NCI-H1694 treated with DMSO at 0.1 percent for 48 hours (cell line): ENCODE measurements at places on chromosomes 5 and 9.

DNA sequence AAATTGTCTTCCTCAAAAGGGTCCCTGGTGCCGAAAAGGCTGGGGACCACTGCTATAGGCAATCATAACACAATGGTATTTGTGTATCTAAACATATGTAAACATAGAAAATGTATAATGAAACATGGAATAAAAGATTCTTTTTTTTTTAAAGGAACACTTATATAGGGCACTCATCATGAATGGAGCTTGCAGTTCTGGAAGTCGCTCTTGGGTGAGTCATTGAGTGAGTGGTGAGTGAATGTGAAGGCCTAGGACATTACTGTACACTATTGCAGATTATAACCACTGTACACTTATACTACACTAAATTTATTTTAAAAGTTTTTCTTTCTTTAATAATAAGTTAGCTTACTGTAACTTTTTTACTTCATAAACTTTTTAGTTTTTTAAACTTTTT is 176.4 kb downstream of the ARRDC3 start:
- no peak for DNase-seq

DNA sequence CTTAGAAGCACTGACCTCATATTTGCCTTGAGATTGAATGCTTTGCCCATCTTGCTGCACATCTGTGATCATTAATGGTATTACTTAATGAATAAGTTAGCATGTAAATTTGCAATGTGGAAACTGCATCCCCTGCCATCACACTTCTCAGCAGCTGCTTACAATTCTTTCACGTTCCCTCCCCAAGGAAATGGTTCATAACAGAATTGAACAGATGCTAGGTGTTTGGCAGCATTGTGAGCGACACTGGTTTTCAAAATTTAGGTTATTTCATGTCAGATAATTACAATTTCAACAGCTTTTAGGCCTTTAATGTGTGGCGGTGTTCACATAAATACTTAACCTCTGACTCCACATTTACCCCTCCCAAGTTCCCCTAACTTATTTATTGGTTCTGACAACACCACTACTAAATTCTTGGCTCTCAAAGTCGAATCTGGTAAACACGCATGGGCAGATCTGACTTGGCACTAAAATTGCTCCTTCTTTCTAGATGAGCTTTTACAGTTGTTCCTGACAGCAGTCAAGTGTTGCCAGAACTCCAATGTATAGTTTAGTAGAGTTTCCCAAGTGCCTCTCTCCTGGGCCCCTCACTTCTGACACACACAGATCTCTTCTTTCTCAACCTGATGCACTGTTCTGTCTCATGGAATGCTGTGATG is 46.8 kb downstream of the SLC1A3 start:
- DNase-seq, result no peak

DNA sequence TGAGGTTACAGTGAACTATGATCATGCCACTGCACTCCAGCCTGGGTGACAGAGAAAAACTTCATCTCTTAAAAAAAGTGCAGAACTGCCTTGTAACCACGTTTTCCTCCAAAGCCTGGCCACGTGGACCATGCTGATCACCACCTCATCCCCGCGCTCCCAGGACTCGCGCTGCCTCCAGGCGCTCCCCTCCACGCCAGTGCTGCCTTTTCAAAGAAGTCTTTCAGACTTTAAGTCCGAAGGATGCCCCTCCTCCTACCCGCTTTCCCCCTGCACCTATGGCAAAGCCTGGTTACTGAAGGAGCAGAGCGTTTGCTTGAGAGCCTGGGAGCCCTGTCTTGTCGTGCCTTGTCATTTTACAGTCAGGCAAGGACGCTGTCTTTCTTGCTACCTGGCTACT is 43.8 kb downstream of the HABP4 start:
- no peak for DNase-seq

DNA sequence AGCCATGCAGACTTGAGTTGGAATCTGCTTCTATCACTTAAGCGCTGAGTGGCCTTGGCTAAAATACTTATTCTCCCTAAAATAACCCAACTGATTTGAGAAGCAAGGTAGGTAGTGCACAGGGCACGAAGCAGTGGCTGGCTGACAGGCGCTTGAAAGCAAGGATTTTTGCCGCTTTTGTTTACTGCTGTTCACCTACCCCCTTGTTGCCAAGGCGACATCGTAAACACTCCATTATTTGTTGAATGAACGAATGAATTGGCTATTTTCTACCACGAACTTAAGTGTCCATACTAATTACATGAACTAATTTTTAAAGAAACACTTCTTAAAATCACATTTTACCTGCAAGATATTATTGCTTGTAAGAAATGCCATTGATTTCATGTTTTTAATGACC is 98.0 kb downstream of the ANKH start:
- DNase-seq, result no peak

- no peak for DNase-seq
Measured at GRCh38 chr5:58666598-58667581, 84.0 kb downstream of the RAB3C start.

DNA sequence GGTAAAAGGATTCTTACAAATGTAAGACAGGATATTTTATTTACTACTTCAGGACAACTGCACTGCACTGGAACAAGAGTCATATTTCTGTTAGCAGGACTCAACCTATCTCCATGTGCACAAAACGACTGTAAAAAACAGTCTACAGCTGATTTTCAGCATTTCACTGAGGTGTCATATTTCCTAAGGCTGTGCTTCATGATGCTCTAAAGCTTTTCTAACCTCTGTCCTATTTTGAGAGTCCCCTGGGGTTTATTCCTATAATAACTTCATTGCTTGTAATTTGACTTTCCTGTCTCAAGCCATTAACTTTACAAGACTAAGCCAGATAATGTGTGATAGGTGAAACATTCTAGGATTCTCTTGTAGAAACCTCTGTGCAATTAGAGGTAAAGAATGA is 472.3 kb downstream of the HINT1 start:
- no peak for DNase-seq

GRCh38 chr9:98642661-98643312 is 65.9 kb downstream of the GABBR2 start:
- DNase-seq, result no peak

GRCh38 chr5:57066924-57067596 is 106.8 kb upstream of the GPBP1 start:
- DNase-seq, result no peak

GRCh38 chr5:78651468-78651867 is 2.9 kb upstream of the LHFPL2 start:
- DNase-seq, result no peak

- DNase-seq, result no peak
Measured at GRCh38 chr5:19498852-19499251, 489.1 kb downstream of the CDH18 start.

DNA sequence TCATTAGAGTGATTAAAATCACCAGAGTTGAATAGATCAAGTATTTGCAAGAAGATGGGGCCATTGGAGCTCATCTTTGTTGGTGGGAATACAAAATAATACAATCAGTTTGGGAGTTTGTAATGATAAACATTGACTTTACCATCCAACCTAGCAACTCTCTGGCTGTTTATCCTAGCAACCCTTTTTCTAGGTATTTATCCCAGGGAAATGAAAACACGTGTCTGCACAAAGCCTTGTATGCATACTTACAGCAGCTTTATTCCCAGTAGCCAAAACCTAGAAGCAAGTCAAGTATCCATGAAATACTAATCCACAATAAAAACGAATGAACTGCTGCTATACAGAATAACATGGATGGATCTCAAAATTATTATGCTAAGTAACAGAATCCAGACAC is 152.7 kb upstream of the DAB2 start:
- no peak for DNase-seq

- no peak for DNase-seq
Measured at GRCh38 chr9:92032891-92033290, 82.3 kb downstream of the SPTLC1 start.
